ENCODE measurements at places on chromosomes 13 and 19. TPM values are rescaled to one million over a fixed set of nuclear protein-coding genes. Genes with fewer than 3 reads are reported as not detected.

DNA sequence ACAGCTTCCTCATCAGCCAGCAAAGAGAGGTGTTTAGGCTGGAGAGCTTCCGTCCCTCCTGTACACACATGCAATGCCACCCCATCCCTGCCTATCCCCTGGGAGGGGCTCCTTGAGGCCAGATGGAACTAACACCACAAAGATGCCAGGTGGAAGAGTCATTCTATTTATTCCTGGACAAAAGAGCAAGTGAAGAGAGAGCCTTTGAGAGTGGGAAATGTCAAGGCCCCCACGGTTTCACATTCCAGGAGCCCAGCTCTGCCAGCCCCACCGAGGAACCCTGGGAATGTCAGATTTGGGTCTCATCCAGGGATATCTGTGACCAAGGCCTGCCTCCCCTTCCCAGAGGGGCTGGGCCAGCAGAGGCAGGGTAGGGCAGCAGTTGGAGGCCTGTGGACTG, 30.8 kb upstream of the IGFL1 start:
- peak; percentile 7 for DNase-seq

DNA sequence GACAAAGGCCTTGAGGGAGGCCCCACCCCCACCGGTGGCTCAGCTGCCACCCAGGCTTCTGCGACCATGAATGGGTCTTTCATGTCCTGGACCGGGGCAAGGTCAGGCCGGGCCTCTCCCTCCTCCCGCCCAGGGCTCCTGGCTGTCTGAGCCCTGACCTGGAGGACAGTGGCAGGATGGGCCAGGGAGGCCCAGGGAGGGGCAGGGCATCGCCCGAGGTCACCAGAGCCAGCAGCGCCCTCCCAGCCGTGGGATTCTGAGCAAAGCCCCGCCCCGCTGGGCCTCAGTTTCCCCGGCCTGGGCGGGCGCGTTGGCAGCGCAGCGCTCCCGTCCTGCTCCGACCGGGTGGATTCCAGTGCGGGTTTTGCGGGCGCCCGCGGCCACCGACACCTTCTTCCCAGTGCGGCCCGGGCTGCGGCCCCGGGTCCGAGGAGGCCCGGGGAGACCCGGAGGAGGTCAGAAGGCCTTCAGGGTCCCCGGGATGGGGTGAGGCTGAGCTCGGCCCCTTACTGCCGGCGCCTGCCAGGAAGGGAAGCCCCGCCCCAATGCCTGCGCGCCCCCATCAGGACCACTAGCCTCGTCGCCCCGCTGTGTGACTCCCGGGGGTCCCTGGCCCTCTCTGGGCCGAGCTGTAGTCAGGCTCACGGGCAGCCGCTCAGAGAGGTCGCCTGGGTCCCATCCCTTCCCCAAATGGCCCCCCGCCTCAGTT, 24.6 kb upstream of the SEMA6B start:
- DNase-seq: peak; percentile 53

DNA sequence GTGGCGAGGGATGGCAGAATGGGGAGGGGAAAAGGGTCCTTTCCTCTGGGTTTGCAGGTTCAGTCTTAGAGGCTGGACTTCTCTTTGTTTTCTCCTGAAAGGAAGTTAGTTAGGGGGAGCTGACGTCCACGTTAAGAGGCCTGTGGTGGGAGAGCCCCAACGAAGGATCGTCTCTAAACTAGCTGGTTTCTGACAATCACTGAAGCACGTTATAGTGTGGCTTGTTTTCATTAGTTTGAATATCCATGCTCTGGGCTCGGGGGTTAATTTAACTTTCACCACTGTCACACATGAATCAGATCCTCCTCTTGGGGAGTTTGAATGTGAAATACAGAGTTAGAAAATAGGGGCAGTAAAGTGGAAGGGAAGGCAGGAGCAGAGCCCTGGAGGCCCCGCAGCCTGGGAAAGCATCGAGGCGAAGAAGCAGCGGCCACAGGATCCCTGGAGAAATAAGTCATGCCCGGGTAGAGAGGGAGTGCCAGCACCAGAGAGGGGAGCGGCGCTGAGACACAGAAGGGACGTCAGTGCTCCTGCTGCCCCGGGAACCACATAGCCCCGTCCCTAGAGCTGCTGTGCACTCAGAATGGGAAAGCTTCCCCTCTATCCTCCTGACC, 31.1 kb upstream of the AMER2 start:
- DNase-seq: no peak

The TTYH1 gene
- polyA plus RNA-seq: 6.7 TPM

The BTBD2 gene
- polyA plus RNA-seq: 70.6 TPM

The MYDGF gene
- 70.8 TPM for polyA plus RNA-seq

- DNase-seq: no peak
Observed at GRCh38 chr13:104750377-104750776, 1684.2 kb upstream of the SLC10A2 start.

The IFI30 gene
- polyA plus RNA-seq: 5.0 TPM

GRCh38 chr13:41408121-41408520, 49.2 kb upstream of the RGCC start:
- peak; percentile 64 for DNase-seq

DNA sequence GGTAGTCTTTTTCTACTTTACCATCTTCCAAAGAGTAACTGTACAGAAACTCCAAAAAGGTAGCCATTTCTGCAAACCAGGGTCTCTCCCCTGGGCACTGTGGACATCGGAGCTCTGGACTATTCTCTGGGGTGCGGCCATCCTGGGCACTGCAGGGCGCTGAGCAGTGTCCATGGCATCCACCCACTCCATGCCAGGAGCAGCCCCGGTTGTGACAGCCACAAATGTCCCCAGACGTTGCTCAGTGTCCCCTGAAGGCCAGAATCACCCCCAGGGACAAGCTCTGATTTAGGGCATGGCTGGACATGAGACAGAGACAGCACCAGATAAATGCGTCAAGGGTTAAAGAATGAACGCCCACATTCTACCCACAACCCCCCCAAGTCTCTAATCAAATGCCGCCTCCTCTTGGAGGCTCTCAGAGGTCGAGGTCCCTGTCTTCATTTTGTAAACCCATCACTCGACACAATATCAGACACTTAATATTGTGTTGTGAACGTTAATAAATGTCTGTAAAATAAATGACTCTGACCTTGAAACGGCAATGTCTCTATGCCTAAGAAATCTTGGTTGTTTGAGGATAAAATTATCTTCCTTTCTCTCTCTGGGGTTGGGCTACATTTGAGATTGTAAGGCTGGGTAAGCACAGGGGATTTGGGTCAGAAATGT, 8.9 kb downstream of the GNG7 start:
- DNase-seq: no peak

DNA sequence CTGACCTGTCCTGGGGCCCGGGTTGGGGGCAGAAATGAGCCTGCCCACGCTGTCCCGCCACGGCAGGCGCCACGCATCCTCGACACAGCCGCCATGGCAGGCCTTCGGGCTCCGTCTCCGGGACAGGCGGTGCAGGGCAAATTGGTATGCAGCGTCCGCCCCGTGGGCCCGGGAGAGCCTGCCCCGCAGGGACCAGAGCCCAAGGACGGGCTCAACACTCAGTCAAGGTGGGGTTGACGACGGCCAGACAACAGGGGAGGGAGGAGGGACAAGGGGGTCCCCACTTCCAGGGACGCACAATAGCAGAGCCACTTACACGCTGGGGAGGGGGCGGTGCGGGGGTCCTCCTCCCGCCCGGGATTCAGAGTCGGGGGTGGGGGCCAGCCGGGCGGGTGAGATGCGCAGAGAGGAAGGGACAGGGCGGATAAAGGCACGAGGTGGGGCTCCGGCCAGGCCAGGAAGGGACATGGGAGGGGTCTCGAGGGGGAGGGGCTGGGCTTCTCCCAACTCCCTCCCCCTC, 1.2 kb downstream of the CTXN1 start:
- no peak for DNase-seq

The GPR12 gene
- polyA plus RNA-seq: 0.13 TPM

DNA sequence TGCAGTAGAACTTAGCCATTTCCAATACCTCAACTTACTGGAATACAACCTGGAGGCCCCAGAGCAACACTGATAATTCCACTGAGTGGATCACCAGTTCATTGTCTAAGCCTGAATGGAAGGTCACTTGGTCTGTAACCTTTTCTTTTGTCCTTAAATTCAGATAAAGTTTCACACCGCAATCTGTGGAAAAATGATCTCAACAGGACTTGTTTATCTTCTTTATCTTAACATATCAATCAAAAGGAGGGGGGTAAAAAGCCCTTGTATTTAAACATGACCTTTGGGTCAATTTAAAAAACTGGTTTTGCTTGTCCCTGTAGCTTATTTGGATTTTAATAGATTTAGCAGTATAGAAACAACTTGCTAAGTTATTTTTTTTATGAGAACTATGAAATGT, 21.6 kb downstream of the SAE1 start:
- no peak for DNase-seq

Measured in muscle of leg (tissue), 16 donors.